Frontal cortex (tissue), 4 donors: ENCODE measurements at places on chromosomes 7 and 10. TPM values are rescaled to one million over a fixed set of nuclear protein-coding genes. Genes with fewer than 3 reads are reported as not detected.

SRGN gene
- total RNA-seq: 22.4 TPM

PAXIP1 gene
- 11.0 TPM for total RNA-seq

TMEM184A gene
- total RNA-seq: not detected

HABP2 gene
- not detected for total RNA-seq

FFAR4 gene
- total RNA-seq: not detected

FAM13C gene
- total RNA-seq: 20.8 TPM

FKBP6 gene
- total RNA-seq: not detected
